ENCODE measurements at places on chromosomes 13 and 19.
A peak's percentile ranks its signal among the peaks of the same experiment; 100 is the strongest.

DNA sequence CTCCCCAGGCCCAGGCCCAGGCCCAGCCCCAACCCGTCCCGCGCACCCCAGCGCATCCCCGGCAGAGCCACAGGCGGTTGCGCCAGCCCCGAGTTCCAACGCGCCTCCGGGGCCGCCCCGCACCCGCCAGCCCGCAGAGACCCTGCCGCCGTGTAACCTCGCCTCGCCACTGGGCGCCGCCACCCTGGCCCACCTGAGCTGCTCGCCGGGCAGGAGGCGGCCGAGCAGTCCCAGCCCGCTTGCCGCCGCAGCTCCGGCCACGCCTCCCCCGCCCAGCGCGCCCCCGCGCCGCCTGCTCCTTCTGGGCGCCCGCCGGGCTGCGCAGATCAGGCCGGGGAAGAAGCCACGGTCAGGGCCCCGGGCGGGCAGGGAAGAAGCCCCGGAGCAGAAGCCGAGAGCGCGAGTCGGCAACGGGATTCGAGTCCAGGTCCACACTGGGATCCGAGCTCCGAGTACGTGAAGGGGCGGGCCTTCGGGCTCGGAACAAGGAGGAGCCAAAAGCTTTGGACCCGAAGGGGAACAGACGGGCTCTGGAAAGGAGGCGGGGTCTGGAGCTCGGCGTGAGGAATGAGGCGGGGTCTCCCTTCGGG, at the start of gene MBOAT7:
MBOAT7 (minus strand) TSS at position 436 of the 590 bp plus-strand sequence. CDS start 1,072 bp downstream, outside the sequence.
- no peak for DNase-seq

DNA sequence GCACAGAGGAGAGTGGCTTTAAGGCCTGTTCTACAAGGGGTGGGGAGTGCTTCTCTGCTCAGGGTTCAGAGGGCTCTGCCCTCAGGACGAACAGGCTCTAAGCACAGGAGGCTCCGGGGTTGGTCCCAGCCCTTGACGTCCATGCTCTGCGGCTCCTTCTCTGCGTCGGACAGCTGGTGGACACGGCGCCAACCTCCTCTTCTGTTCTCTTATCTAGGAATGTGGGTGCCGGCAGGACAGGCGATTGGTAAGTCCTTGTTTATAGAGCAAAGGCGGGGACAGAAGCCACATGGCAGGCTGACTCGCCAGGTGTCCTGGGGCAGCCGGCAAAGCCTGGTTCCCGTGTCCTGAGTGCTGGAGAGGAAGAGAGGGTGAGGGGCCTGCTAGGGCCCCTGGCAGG, 8.4 kb upstream of the RPS15 start:
- peak; percentile 75 for DNase-seq

- no peak for DNase-seq
Measured at GRCh38 chr13:35345992-35346391, 130.5 kb downstream of the MAB21L1 start.

- peak; percentile 64 for DNase-seq
Measured at GRCh38 chr13:73913079-73913740, 221.0 kb downstream of the KLF12 start.

GRCh38 chr13:85406269-85406975, 392.8 kb downstream of the SLITRK6 start:
- no peak for DNase-seq

- DNase-seq, result peak; percentile 1
Measured at GRCh38 chr13:25468325-25469168, 96.8 kb downstream of the ATP8A2 start.

GRCh38 chr19:51075998-51076397, 6.7 kb downstream of the KLK14 start:
- no peak for DNase-seq

DNA sequence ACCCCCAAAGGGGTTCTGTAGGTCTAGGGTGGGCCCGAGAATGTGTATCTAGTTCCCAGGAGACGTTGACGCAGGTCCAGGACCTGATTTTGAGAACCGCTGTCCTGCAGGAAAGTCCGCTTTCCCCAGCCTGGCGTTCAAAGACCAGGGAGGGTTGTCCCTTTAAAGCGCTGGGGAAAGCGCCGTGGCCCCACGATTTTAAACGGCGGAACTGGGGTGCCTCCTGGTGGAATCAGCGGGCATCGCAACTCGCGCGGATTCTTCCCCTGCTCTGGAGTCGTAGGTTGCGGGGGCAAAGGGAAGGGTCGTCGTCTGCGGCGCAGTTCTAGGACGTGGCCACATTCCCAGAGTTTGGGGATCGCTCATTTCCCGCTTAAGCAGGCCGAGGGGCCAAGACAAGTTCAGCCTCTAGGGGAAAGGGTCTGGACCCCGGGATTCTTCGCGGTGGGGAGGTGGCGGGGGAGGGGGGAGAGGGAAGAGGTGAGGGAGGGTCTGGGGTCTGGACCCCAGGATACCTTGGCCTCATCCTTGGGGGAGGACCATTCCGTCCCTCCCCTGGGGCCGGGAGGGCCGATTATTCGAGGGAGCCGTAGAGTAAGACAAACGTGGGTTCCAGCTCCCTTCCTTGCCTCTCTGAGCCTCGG, 7.7 kb downstream of the PNMA8B start:
- peak; percentile 72 for DNase-seq

GRCh38 chr13:108595436-108596274, 33.8 kb upstream of the MYO16 start:
- DNase-seq, result no peak

- peak; percentile 22 for DNase-seq
Measured at GRCh38 chr19:43699506-43700394, 16.1 kb upstream of the IRGC start.

- peak; percentile 57 for DNase-seq
Measured at GRCh38 chr13:75326173-75327134, 155.5 kb downstream of the TBC1D4 start.

DNA sequence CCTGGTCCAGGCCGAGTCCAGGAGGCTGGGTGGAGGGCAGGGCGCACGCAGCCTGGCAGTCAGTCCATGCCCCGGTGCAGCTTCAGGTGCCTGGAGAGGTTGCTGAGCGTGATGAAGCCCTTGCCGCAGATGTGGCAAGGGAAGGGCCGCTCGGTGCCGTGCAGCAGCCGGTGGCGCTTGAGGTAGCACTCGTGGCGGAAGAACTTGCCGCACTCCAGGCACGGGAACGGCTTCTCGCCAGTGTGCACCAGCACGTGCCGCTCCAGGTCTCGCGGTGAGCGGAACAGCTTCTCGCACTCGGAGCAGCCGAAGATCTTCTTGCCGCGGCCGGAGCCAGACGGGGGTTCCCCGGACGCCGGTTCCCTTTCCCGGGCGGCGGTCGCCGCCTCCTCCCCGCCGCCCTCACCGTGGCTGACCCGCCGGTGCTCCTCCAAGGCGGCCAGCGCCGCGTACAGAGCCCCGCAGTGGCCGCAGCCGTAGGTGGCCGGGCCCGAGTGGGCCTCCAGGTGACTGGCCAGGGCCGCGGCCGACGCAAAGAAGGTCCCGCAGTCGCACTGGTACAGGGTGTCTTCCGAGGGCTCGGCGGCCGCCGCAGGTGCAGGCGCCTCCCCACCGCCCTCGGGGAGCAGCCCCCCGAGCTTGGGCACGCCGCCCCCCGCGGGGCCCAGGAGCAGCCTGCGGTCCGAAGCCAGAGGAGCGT, 6.8 kb downstream of the FIZ1 start:
- DNase-seq, result no peak

DNA sequence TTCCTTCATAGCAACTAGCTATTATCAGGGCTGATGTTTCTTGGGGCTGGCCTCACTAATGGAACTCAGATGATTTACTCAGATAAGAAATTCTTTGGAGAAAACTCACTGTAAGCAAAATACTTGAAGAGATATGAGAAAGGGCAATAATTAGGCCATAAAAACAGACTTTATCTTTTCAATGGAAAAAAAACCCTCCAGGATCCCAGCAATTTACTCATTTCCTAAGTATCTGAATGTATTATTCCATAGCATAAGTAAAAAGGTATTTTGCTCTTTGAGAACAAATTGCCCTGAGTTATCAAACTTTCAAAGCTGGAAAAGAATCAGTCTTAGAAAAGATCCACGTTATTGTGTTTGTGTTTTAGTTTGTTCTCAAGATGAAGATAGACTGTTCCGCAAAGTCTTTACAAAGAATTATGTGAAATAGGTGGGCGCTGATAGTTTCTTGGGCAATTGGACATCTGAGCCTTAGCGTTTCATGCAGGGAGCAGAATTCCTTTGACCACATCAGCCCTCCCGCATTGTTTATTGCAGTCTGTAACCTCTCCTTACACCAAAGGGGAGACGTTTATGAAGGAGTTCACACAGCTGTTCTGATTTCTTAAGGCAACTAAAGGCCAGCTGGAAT, 29.1 kb upstream of the CSNK1A1L start:
- peak; percentile 99 for DNase-seq

All from fibroblast of villous mesenchyme (primary cell).